ENCODE measurements at places on chromosomes 7 and 10.

GRCh38 chr10:103839872-103840739, 15.3 kb downstream of the SH3PXD2A start:
- no peak for DNase-seq

- DNase-seq, result no peak
These were observed 28.8 kb upstream of the NMT2 start for GRCh38 chr10:15197276-15197675.

GRCh38 chr10:3746634-3747033, 38.4 kb downstream of the KLF6 start:
- no peak for DNase-seq

- DNase-seq, result peak; percentile 93
These were observed at the start of gene EXOC6 for GRCh38 chr10:92848441-92849233. TSS of gene EXOC6 (plus strand) at chr10:92848520. CDS start at chr10:92848534, 14 bp downstream.

DNA sequence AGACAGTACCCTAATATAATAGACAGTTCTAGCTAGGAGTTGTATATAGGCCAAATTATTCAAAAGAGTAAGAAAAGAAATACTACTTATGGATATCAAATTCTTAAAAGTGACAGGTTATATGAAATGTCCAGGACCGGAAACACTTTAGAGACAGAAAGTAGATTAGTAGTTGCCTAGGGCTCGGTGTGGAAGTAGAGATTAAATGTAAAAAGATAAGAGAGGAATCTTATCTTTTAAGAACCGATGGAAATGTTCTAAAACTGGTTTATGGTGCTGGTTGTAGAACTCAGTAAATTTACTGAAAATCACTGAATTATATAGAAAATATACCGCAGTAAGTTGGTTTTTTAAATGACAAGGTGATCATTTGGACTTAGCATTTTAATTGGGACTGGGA, 147.5 kb upstream of the ASAH2 start:
- no peak for DNase-seq

GRCh38 chr10:62000037-62000603, 98.6 kb downstream of the ARID5B start:
- DNase-seq, result no peak

DNA sequence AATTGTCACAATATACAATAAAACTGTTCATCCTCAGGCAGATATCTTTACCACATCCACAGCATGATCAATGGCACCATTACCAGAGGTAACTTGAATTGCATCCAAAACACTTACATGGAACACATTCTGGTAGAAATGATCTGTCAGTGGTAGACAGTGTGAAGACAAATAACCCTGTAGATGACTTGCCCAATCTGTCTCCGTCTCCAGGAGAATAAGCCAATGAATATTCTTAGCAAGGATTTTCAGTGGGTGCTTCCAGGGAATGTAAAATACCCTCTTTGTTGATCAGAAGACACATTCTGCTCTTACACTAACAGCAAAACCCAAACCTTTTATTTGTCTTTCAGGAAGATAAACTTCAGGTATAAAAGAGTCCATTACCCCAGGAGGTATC, 43.8 kb downstream of the VWC2 start:
- DNase-seq, result no peak

- no peak for DNase-seq
These were observed 364.2 kb downstream of the GLRX3 start for GRCh38 chr10:130500261-130501000.

- no peak for DNase-seq
These were observed 34.4 kb downstream of the ASB4 start for GRCh38 chr7:95520136-95520535.

- DNase-seq, result no peak
These were observed 80.0 kb downstream of the DAGLB start for GRCh38 chr7:6367701-6368211.

- DNase-seq, result no peak
These were observed 56.1 kb downstream of the MKI67 start for GRCh38 chr10:128070161-128070560.

DNA sequence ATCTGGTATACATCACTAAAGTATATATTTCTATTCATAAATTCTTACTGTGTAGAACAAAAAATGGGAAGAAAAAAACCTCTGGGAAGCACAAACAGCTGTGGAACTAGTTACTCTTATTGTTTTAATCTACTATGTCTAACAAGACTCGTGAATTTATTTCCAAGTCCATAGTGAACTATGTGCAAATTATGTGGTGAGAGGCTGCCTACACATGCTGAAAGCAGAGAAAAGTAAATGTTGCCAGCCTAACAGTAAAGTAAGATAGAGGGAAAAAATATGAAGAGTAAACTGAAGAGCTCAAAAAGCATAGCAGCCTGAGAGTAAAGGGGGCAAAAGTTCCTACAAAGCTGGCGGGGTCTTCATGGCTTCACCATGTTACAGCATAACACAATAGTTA, 3.0 kb downstream of the GDI2 start:
- no peak for DNase-seq

DNA sequence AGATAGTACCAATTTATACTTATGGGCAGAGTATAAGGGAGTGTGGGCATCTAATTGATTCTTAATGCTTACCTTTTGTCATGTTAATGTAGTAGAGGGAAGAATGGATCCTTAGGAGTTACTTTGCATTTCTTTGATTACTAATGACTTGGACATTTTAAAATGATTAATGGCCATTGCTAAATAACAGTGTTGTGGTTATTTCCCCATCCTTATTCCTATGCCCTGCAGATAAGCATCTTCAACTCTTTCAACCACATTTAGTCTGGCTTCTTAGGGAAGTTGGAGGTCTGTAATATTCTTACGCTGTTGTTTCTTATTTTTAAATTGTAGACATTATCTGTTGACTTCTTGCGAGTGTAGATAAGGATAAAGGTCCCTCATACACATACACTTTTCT, 37.2 kb downstream of the KAT6B start:
- no peak for DNase-seq

DNA sequence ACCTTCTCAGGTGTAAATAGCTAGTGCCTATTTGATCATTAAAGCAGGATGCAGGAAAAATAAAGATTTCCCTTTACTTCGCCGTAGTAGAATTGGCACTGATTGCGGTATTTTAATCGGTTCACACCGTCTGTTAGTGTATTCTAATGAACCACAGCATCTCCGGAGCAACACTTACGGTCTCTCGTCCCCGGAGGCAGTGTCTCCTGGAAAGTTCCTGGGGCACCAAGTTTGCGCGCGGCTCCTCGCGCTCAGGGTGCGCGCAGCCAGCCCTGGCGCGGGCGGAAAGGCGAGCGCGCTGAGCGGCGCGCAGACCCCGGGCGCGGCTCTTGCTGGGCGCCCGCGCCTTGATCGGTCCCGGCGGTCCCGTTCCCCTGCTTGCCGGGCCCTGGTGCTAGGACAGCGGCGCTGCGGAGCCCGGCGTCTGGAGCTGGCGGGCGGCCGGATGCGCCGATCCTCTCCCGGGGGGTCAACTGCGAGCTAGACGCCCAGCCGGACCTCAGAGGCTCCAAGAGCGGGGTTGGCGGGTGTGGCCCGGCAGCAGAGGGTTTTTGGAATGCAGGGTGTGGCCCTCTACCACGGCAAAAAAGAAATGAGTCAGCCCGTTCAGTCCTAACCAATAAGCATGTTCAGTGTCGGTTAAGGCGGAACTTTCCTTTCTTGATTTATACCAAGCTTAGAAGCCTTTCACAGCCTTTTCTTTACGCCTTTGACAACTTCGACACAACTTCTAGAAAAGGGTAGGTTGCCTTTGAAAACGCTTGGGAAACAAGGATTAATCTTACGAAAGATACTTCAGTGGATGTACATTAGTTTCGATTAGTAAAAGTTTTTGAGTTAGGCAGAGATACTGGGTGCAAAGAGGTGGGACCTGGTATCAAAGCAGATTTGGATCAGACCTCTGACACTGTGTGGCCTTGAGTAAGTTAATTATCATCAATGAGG, 166.8 kb upstream of the ASAH2 start:
- DNase-seq, result peak; percentile 36

- DNase-seq, result no peak
These were observed 45.4 kb downstream of the CALML3 start for GRCh38 chr10:5570007-5570655.

DNA sequence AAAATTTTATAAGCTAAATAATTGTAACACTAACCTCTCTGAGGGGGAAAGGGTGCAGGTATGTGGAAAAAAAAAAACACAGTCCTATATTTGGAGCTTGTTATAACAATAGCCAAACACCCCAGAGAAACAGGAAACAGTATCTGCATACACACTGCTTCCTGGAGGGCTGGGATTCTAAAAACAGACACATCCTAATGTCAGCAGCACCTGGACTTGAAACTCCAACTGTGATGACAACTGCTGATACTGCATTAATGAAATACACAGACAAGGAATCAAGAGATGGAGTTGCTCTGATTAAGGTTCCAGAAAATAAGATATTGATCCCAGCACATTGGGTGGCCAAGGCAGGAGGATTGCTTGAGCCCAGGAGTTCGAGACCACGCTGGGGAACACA, 9.3 kb downstream of the DAGLB start:
- DNase-seq, result no peak

GRCh38 chr10:14588084-14588937, 186.4 kb downstream of the FAM107B start:
- DNase-seq, result no peak

- no peak for DNase-seq
These were observed 42.2 kb upstream of the PFKP start for GRCh38 chr10:3025026-3025683.

- DNase-seq, result no peak
These were observed 227.6 kb upstream of the NPSR1 start for GRCh38 chr7:34430456-34430855.

DNA sequence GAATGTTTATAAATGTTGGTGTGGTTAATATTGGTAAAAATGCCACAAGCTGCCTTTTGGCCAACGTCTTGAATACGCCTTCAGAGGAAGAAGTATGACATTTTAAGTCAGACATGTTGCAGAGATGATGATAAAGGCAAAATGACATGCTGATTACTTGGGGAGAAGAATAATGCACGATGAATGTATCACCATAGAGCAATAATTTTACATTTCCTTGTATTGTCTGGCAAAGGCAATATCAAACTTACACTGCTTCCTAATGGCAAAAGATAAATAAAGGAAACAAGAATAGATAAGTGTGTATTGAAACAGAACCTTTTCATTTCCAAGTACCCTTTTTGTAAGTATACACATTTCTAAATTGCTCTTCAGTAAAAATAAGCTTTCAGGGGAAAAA, 8.6 kb downstream of the MRC1 start:
- no peak for DNase-seq

GRCh38 chr10:13352519-13352918, 4.4 kb upstream of the SEPHS1 start:
- no peak for DNase-seq

- DNase-seq, result no peak
These were observed 118.7 kb downstream of the LARP4B start for GRCh38 chr10:812787-813186.

DNA sequence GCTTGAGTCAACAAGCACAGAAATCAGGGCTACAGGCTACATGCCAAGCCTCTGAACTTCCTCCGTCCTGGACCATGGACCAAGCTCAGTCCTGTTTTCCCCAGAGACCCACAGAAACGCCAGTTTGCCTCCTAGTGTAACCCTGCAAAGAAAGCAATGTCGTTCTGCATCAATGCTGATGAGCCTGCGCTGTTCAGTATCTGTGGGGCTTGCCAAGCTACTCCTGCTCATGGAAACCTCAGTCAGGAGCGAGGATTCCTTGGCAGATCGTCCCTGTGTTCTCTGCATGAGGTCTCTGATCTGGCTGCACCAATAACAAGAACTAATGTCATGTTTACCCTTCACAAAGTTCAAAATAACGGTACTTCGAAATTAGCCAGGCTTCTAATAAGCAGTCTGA, 495.5 kb upstream of the C7orf33 start:
- no peak for DNase-seq

All from stimulated activated effector memory CD8-positive, alpha-beta T cell treated with anti-CD3 and anti-CD28 coated beads, Interleukin-12 subunit alpha, Interleukin-12 subunit beta, amount 100 ng/mL, for 72 hours (primary cell).